ENCODE measurements at places on chromosomes 2 and 18.

DNA sequence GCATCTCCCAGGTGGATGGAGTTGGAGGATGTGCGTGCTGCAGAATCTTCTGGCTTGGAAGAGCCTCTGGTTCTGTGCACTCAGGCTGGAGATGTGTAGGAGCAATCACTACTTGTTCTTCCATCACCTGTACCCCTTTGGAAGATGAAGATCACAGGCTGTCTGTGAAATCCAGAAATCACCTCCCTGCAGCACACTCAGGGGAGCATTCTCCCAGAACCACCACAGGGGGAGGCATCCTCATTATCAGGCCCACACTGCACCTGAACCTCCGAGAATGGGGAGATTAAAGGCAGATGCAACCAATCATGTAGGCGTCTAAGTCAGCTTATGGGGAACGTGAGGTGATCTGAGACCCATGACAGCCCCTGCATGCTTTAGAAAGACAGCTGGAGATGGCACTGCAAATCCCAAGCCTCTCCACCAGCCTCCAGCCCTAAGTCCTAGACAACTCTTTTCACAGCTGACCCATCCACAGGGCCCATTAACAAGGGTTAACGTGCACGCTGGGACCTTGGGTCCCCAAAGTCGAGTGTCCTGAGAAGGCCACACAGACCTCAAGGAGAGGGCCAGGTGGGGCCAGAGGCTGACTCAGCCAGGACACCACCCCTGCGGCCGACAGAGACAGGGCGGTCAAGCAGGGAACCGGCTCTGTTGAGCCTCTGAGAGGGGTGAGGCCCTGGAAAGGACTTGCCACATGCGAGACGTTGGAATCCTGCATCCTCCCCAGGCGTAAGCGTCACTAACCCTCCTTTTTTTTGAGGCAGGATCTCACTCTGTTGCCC, 314.9 kb downstream of the EIPR1 start:
- DNase-seq, result no peak

GRCh38 chr2:137050949-137051348, 285.6 kb downstream of the THSD7B start:
- no peak for DNase-seq

GRCh38 chr2:151423760-151424159, 14.1 kb downstream of the RIF1 start:
- DNase-seq, result no peak

- no peak for DNase-seq
Observed at GRCh38 chr18:67318651-67319050, 197.9 kb downstream of the DSEL start.

GRCh38 chr2:43838560-43839267, at the start of the genes ABCG5 and ABCG8:
Gene ABCG5, minus strand, starts transcription at chr2:43838839. Its CDS starts 160 bp downstream, at chr2:43838679.
Gene ABCG8, plus strand, starts transcription at chr2:43838971. Its CDS starts 83 bp downstream, at chr2:43839054.
- no peak for DNase-seq

GRCh38 chr2:150903055-150903454, 358.6 kb downstream of the RBM43 start:
- DNase-seq, result no peak
